Caco-2 (cell line): ENCODE measurements at places on chromosomes 2 and 18.

DNA sequence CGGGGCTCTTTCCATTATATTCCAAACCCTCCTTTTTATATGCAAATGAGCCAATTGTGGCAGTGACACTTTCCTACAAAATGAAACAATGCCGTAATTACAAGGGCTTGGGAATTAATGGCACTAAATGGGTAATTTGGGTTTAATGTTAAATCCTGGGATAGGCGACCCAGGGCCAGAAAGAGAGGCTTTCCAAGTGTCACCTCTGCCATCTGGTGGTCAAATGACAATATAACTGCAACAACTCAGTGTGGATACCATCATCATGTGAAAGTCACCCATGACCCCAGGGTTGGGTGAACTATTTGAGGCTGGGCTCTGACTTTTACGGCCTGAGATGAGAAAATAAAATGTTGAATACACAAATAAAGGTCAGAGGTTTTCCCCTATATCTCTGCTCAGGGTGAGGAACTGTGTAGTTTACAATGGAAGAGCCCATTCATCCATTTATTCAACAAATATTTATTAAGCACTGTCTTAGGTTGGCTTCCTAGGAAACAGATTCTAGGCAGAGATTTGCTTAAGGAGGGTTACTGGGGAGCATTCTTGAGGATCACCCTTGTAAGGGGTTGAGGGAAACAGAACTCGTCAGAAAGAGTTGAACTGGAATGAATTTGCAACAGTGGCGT, 13.6 kb upstream of the THADA start:
- H3K4me3 ChIP-seq, result no peak overlapping the region
- peak; percentile 74 for DNase-seq
- no peaks in the 10 kb centered on the region for H3K4me1 ChIP-seq

DNA sequence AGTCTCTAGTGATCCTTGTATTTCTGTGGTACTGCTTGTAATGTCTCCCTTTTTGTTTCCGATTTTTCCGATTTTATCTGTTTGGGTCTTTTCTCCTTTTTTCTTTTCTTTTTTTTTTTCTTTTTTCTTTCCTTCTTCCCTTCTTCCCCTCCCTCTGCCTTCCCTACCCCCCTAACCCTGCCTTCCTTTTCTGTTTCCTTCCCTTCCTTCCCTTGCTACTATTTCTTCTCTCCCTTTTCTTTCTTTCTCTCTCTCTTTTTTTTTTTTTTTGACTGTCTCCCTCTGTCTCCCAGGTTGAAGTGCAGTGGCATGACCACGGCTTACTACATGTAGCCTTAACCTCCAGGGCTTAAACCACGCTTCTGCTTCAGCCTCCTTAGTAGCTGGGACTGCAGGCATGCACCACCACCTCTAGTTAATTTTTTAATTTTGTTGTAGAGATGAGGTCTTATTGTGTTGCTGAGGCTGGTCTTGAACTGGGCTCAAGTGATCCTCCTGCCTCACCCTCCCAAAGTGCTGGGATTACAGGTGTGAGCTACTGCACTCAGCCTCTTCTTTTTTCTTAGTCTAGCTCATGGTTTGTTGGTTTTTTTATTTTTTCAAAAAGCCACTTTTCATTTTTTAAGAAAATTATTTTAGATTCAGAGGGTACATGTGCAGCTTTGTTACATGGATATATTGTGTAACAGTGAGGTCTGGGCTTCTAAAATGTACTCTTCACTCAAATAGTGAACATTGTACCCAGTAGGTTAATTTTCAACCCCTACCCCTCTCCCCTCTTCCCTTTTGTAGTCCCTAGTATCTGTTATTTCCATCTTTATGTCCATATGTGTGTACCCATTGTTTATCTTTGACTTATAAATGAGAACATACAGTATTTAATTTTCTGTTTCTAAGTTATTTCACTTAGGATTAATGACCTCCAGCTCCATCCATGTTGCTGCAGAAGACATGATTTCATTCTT, 24.7 kb downstream of the CCDC138 start:
- no peak for DNase-seq
- H3K4me1 ChIP-seq, result no peaks in the 10 kb centered on the region
- H3K27ac ChIP-seq, result no peak overlapping the region
- H3K27me3 ChIP-seq, result no peaks in the 10 kb centered on the region
- no peaks in the 10 kb centered on the region; the same call in 1 of the 2 replicates for H3K36me3 ChIP-seq

- no peaks in the 10 kb centered on the region for H3K27me3 ChIP-seq
- no peak for DNase-seq
- H3K4me1 ChIP-seq, result no peaks in the 10 kb centered on the region; the same call in 1 of the 2 replicates
- H3K4me3 ChIP-seq, result no peak overlapping the region
- no peaks in the 10 kb centered on the region for H3K36me3 ChIP-seq
- no peak overlapping the region for H3K27ac ChIP-seq
Observed at GRCh38 chr2:63788071-63788470, 53.6 kb upstream of the UGP2 start.

DNA sequence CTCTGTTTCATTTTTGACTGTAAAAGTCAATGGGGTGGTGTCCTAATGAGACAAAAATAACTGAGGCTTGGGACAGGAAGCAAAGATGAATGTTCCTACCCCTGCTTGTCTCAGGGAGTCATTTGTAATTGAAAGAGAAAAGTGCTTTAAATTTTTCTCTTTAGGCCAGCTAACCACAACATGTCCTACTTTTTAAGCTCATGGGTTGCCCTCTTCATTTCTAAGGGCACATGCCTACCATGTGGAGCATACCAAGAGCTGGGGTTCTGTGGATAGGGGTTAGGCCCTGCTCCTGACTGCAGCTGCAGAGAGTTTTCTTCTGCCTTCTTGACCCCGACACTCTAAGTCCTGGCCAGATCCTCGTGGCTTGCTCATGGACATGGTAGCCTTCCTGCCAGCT, 96.8 kb upstream of the ARL4C start:
- no peak for DNase-seq
- H3K4me3 ChIP-seq, result no peak overlapping the region
- no peaks in the 10 kb centered on the region for H3K27me3 ChIP-seq
- H3K27ac ChIP-seq, result no peak overlapping the region
- H3K36me3 ChIP-seq, result no peaks in the 10 kb centered on the region
- H3K4me1 ChIP-seq, result no peaks in the 10 kb centered on the region
